ENCODE measurements at places on chromosomes 12 and 14. TPM values are rescaled to one million over a fixed set of nuclear protein-coding genes. Genes with fewer than 3 reads are reported as not detected.

TRPV4 gene
- 0.44 TPM for total RNA-seq

KLRC4 gene
- 1.4 TPM for total RNA-seq

PZP gene
- not detected for total RNA-seq

FAM90A1 gene
- not detected for total RNA-seq

RARG gene
- 41.2 TPM for total RNA-seq

ABCC9 gene
- total RNA-seq, result 0.03 TPM

CD27 gene
- total RNA-seq, result 0.23 TPM

VWF gene
- 0.31 TPM for total RNA-seq

KCNC2 gene
- not detected for total RNA-seq

MEG3 gene
- total RNA-seq, result 62.4 TPM

CAPZA3 gene
- not detected for total RNA-seq

LRRC10 gene
- not detected for total RNA-seq

SOX5 gene
- 0.23 TPM for total RNA-seq

GCH1 gene
- total RNA-seq, result 3.6 TPM

ALDH1L2 gene
- total RNA-seq, result 2.2 TPM

OAS2 gene
- total RNA-seq, result 2.7 TPM

RAPGEF3 gene
- total RNA-seq, result 5.8 TPM

ASPG gene
- total RNA-seq, result not detected

TMPRSS12 gene
- not detected for total RNA-seq

MGST1 gene
- 8.8 TPM for total RNA-seq

PWP1 gene
- 61.7 TPM for total RNA-seq

Data from Panc1 (cell line).